ENCODE measurements at places on chromosomes 4 and X. TPM values are rescaled to one million over a fixed set of nuclear protein-coding genes. Genes with fewer than 3 reads are reported as not detected.

GRCh38 chr4:102308032-102308799 is 37.1 kb downstream of the SLC39A8 start:
- no peak for DNase-seq

INTU gene
- total RNA-seq, result 4.6 TPM

GRCh38 chr4:153822316-153822715 is 33.4 kb upstream of the SFRP2 start:
- DNase-seq, result no peak

DNA sequence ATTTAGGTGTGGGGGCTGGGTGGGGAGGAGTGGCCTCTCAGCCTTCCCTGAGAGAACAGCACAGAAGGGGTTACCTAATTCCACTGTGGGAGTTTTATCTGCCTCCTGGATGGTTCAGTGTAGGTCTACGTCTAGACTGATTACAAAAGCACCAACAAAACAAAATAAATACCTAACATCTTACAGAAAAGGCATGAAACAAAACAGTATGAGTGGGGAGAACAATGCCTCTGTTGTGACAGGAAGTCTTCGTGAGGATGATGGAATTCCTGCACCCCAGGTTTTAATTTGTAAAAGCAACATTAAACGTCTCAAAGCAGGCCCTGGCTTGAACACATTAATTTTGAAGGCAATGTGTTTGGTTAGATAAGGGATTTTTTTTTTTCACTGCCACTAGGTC is 112.1 kb upstream of the GPC4 start:
- no peak for DNase-seq

CRLF2 gene
- 0.22 TPM for total RNA-seq

MSX1 gene
- 38.9 TPM for total RNA-seq

DNA sequence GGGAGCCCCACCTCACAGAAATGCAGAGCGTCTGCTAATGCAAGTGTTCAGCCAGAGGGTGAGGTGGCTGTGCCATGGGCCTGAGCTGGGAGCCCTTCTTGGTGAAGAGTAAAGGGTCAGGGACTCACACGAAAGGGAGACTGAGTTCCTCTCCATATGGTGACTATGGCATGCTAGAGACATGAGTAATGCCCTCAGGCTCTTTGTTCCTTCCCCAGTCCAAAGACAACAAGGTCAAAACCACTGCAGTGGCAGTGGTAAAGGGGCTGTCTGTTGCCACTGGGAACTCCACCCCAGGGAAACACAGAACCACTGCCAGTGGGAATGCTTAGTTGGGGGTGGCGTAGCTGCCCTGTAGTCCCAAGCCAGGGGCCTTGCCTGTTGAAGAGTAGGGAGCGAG is 22.4 kb downstream of the RAB40AL start:
- DNase-seq, result no peak

DNA sequence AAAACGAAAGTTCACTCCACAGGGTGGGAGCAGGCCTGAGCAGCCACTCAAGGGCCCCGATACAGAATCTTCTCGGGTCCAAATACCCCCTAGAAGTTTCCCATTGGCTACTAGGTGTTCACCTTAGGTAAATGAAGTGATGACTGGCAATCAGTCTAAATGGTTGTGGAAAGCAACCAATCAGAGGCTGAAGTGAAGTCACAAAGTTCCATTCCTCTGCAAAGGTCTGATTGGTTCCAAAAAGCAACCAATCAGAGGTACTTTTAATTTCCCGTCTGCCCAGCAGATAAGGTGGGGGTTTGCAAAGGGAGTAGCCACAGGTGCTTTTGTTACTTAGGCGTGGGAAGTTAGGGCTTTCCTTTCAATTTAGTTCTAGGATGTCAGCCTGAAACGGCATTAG is 58.2 kb upstream of the NKAP start:
- DNase-seq, result no peak

- DNase-seq, result no peak
These were observed 31.0 kb upstream of the TLR3 start for GRCh38 chr4:186037692-186038658.

SORCS2 gene
- 1.9 TPM for total RNA-seq

ABCG2 gene
- total RNA-seq, result 1.7 TPM

PRPS2 gene
- total RNA-seq, result 17.6 TPM

AWAT2 gene
- not detected for total RNA-seq

DNA sequence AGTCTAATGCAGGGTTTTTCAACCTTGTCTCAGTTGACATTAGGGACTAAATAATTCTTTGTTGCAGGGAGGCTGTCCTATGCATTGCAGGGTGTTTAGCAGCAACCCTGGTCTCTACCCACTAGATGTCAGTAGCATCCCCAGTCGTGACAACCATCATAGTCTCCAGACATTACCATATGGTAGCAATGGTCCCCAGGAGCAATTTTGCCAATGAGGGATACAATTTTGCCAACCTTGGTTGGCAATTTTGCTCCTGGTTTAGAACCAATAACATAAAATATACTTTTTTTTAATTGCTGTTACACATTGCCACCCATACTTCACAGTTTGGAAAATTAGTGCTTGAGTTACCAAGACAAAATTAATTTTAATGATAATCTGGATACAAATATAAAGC is 6.0 kb downstream of the EREG start:
- no peak for DNase-seq

DNA sequence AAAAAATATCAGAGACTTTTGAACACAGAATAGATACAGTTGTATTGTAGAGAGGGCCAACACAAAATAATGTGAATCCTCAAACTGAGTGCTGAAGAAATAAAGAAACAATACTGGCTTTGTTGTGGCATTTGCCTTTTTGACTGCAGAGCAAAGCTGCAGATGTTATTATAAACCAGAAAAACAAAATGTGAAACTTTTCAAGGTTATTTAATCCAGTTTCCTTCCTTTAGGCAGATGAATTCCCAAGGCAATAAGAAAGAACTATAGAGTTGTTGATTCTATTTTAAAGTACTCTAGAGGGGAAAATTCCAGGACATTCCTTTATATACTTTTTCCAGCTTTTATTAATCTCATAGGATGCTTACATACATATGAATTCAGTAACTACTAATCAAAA is 186.8 kb downstream of the NDST4 start:
- DNase-seq, result no peak
